ENCODE measurements at places on chromosomes 3 and 15.

DNA sequence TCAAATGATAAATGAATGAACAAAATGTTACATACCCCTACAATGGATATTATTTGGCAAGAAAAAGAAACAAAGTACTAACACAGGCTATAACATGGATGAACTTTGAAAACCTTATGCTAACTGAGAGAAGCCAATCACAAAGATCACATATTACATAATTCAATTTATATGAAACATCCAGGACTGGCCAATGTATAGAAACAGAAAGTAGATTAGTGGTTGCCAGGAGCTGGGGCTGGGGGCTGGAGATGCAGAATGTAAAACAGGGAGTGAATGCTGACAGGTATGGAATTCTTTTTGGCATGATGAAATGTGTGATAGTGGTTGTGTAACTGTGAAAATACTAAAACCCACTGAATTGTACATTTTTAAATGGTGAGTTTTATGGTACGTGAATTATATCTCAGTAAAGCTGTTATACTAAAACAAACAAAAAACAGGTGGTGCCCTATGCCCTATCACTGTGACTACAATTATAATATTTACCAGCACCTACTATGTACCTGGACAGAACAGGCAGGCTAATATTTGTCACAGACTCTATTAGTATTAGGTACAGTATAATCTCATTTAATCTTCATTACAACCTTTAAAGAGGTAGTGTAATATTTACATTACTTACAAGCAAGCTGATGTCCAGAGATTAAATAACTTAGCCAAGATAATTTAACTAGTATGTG, 90.0 kb downstream of the ETFA start:
- no peak for DNase-seq

DNA sequence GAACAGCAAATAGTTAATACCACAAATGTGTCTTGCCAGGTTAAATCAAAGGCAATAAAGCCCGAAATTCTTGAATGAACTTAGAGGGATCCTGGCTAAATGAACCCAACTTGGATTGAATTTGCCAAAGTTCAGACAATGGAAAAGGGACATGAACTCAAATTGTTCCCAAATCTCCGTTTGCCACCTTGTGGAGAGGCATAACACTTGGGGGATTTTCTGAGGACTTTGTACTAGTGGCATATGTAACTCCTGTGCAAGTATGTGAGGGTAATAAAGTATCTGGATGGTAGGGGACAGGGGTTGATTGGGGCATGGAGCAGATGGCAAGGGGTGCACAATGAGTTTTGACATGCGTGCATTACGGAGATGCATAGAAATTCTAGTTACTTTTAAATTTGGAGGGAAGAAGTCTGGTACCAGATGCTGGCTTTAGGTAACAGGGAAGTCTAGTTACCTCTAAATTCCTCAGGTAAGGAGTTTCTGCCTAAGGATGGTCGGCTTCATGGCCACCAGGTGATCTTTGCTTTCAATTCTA, 1.2 kb upstream of the TCAIM start:
- DNase-seq = no peak

GRCh38 chr15:20352241-20353200, 189.1 kb downstream of the GOLGA6L6 start:
- no peak for DNase-seq

GRCh38 chr3:5133239-5134018, 11.3 kb downstream of the ARL8B start:
- DNase-seq = no peak

DNA sequence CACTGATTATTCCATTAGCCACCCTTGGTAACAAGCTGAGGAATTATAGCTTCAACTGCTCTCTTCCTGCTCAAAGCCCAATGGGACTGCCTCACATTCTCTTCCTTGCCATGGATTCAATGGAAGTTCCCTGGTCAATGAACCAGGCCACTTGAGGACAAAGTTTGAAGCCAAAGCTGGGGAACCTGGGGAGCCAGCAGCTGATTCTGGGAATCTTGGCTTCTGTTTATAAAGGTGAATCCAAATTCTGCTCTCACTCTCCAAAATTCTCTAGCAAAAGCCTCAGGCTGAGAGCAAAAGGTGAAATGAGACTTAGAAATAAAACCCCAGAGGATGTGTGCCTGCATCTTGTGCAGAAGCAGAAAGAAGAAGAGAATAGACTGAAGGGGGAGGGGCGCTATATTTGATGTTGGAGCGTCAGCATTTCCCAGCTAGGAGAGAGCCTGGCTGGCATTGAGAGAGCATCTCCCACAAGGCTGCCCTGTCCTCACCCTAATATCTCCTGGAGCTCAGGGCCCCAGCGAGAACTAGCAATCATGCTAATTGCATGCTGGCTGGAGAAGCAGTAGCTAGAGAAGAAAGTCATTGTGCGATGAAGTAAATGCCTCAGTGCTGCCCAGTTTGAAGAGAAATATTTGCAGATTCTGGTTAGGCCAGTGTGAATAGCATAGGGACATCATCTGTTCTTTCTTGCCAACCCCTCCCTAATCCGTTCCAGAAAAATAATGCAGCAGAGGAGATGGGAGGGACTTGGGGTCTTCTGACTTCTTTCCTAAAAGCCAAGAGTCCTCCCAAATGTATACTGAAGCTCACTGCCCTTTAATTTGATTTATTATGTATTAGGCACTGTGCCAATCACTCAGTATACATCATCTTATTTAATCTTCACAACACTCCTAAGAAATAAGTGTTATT, 34.9 kb upstream of the GAP43 start:
- no peak for DNase-seq

Measured in stimulated activated CD8-positive, alpha-beta memory T cell treated with anti-CD3 and anti-CD28 coated beads, Interleukin-7, amount 100 ng/mL, for 1 hour (primary cell).